ENCODE measurements at places on chromosomes 2 and 18.
A peak's percentile ranks its signal among the peaks of the same experiment; 100 is the strongest.

- H3K4me3 ChIP-seq, result no peak within 1 kb of the TSS
- peaks cover 30% of the 10 kb centered on the region for H3K4me1 ChIP-seq
- H3K27me3 ChIP-seq, result peaks cover 45% of the 10 kb centered on the region
Measured at GRCh38 chr2:113278742-113279139, at the start of gene PAX8. Gene PAX8 (minus strand): TSS chr2:113278921. CDS start chr2:113278394, 527 bp downstream.

- H3K4me3 ChIP-seq, result no peak overlapping the region
- H3K27ac ChIP-seq, result no peak overlapping the region
- DNase-seq, result no peak
Measured at GRCh38 chr2:133063775-133064174, 393.8 kb upstream of the LYPD1 start.

- H3K4me3 ChIP-seq, result peak overlapping the region; percentile 97
- H3K27me3 ChIP-seq, result no peaks in the 10 kb centered on the region
- no peak for DNase-seq
- peaks cover 65% of the 10 kb centered on the region for H3K4me1 ChIP-seq
- H3K36me3 ChIP-seq, result peaks cover 19% of the 10 kb centered on the region
- peak overlapping the region; percentile 91 for H3K27ac ChIP-seq
Measured at GRCh38 chr2:71069376-71069775, 928 bp downstream of the NAGK start.

GRCh38 chr2:230798769-230799399 lies 65.9 kb upstream of the ITM2C start:
- H3K27me3 ChIP-seq, result no peaks in the 10 kb centered on the region
- peak; percentile 15 for DNase-seq
- no peak overlapping the region for H3K4me3 ChIP-seq

DNA sequence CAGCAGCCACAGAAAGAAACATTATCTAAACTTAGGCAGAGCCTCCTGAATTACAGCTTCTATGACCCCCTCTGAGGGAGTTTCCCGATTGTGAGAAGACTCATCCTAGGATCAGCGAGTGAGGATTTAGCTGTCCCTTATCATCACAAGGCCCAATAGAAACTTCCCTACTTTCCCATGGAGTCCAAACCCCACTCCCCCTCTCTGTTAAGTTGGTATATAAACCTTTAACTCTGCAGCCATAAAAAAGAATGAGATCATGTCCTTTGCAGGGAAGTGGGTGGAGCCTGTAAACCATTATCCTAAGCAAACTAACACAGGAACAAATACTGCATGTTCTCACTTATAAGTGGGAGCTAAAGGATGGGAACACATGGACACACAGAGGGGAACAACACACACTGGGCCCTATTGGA lies 78.8 kb downstream of the MYL12B start:
- H3K27ac ChIP-seq, result no peak overlapping the region
- no peak overlapping the region for H3K4me3 ChIP-seq
- DNase-seq, result no peak
- no peaks in the 10 kb centered on the region for H3K27me3 ChIP-seq
- H3K36me3 ChIP-seq, result no peaks in the 10 kb centered on the region

- no peaks in the 10 kb centered on the region for H3K4me1 ChIP-seq
- H3K27me3 ChIP-seq, result no peaks in the 10 kb centered on the region
Measured at GRCh38 chr2:52467189-52467588, 1300.4 kb upstream of the CHAC2 start.

GRCh38 chr2:48461721-48462120 lies 68.2 kb upstream of the STON1 start:
- H3K4me1 ChIP-seq, result no peaks in the 10 kb centered on the region
- peaks cover 95% of the 10 kb centered on the region for H3K36me3 ChIP-seq
- H3K27me3 ChIP-seq, result no peaks in the 10 kb centered on the region
- no peak overlapping the region for H3K4me3 ChIP-seq

DNA sequence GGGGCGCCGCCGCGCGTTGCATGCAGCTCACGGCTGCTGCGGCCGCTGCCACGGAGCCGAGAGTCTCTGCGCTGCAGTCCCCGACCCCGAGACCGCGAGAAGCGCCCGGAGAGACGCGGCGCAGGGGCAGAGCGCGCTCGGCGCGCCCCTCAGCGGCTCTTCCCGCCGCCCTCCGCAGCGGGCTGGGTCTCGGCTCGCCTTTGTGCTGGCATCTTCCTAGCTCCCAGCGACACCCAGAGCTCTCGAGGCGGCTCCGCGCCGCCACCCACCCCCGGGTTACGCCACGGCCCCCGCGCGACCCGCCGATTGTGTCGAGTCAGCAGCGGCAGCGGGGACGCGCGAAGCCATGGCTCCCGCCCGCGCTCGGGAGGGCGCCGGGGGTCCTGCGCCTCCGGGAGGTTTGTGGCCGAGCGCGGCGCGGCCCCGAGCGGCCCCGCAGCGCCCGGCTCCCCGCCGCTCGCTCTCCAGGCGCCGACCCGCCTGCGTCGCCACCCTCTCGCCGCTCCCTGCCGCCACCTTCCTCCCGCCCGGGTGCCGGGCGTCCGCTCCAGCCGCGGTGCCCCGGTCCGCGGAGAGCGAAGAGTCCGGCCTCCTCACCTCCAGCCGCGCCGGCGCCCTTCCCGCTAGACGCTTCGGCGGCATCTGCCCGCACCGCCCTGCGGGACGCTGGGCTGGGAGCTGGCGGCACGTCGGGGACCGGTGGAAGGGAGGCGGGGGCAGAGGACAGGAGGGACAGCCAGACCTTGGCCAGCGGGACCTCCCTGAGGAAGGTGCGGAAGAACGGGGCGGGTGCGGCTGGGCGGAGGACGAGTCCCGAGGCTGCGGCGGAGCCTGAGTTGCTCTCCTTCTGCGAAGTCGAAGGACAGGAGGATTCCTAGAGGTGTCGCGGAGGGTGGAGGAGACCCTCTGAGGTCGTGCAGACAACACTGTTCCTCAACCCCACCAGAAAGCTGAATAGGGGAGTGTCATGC lies 46.3 kb upstream of the CCDC150 start:
- H3K27ac ChIP-seq, result no peak within 1 kb of the TSS
- H3K27me3 ChIP-seq, result peaks cover 32% of the 10 kb centered on the region
- H3K36me3 ChIP-seq, result no peaks in the 10 kb centered on the region
- H3K4me3 ChIP-seq, result no peak within 1 kb of the TSS
- DNase-seq, result no peak
